ENCODE measurements at places on chromosomes 11 and 22. TPM values are rescaled to one million over a fixed set of nuclear protein-coding genes. Genes with fewer than 3 reads are reported as not detected.

GRCh38 chr11:134686460-134687061, 274.5 kb upstream of the B3GAT1 start:
- no peak for DNase-seq

DNA sequence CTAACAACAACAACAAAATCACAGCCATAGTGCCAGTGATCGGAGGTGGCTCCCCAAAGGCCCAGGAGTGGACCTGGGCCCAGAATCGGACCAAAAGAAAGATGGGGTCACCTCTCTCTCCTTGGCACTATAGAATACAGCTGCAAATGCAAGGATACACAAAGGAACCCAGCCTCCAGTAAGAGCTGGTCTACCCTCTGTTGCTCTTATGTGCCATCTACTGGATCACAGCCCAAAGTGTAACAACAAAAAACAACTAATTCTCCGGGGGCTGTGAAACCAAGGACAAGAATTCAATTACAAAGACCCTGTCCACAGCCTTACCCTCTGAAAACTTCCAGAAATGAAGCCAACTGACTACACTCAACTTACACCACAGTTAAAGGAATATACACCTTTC, 21.6 kb downstream of the OR8G5 start:
- no peak for DNase-seq

DNA sequence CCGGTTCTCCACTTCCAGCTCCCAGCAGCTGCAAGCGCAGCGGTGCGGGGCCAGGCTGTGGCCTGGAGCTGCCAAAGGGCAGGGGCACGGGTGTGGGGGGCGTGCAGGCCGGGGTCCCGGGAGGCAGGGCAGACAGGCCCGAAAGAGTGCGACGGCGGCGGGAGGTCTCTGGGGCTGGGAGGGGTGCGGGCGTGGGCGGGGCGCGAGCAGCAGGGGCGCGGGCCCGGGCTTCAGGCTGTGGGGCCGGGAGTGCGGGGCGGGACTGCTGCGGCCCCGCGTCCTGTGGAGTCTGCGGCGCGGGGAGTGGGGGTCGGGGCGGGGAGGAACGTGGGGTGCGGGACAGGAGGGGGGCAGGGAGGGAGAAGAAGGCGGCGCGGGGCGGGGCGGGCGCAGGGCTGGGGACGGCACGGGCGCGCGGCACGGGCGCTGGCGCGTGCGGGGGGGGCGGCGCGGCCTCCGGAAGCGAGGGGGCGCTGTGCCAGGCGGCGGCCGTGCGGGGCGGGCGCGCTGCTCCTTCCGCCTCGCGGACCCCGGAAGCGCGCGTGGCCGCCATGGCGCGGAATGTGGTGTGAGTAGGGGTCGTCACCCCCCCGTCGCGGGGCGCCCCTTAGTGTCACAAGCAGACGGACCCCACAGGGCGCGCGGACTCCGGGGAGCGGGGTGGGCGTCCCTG, at the start of gene MRPL23:
Gene MRPL23, plus strand, starts transcription at position 521 of the 673 bp plus-strand sequence. Its CDS starts 31 bp downstream, at position 552.
- DNase-seq: no peak

DNA sequence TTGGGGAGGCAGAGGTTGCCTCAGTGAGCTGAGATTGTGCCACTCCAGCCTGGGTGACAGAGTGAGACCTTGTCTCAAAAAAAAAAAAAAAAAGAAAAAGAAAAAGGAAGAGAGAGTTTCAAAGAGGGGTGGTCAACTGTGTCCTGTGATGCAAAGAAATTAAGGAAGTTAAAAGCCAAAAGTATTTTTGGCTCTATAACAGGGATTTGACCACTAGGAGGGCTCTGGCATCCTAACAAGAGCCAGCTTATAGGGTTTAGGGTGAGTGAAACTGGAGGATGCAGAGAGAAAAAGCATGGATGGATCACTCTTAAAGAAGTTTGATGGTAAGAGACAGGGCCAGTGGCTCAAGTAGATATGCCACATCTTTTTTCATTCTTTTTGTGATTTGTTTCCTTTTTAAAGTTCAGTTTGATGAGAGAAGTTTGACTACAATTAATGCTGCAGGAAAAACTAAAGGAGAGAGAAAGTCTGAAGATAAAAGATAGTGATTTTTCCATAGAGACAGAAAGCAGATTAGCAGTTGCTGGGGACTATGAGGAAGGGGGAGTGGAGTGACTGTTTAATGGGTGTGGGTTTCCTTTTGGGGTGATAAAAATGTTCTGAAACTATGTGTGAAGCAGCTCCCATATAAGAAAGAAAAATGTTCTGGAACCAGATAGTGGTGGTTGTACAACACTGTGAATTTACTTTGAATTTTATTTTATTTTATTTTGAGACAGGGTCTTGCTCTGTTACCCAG, 11.1 kb upstream of the MICAL2 start:
- no peak for DNase-seq

DNA sequence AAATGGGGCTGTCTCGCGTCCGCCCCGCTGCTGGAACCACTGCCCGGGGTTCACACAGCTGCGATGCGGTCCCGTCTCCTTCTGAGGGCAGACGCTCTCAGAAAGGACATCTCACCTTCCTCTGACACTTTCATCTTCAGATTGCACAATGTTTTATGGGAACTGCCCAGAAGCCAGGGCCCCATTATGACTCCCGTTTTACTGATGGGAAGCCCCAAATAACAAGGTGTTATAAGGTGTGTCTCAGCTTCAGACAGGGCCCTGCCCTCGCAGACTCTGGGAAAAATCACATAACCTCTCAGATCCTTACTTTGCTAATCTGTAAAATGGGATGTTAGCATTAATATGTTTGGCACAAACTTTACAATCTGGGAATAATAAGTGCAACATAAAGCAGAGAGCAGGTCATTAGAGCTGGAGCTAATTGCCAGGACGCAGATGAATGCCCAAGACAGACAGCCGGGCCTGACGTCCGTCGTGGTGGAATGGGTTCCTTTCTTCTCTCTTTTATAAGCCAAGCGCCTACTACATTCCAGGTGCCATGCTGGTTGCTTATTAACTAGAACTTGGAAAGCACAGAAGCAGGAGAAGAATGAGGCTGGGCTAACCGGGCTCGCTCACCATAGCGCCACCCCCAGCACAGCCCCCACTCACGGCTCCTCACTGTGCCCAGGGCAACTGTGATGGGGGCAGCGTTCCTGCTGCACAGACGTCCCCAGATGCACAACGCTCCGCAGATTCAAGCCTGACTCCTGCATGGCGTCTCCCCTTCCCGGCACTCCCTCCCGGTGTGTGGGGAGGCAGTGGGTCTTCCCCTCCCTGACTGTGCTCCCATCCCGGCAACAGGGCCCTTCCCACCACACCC, 43.8 kb downstream of the TRMU start:
- no peak for DNase-seq

GRCh38 chr22:43176090-43176489, 10.8 kb downstream of the TTLL12 start:
- no peak for DNase-seq

DNA sequence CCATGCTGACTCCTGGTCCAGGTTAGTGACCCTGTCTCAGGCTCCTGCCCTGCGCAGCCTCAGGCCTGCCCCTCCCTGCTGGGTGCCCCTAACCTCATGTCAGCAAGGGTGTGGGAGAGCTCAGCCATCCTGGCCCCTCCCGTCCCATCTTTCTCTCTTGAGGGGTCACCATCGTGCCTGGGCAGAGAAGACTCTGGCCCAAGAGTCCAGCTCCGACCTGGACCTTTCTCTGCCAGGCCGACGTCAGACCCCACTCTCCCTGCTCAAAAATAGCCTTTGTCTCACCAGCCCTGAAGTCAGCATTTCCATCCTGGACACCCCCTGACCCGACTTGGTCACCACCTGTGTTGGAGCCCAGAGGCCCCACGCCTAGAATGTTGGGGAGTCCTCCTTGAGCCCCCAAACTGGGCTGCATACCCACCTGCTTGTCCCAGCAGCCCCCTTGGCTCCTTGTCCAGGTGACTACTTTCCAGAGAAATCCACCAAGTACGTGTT, 4.9 kb downstream of the SCGB1C1 start:
- no peak for DNase-seq

- peak; percentile 64 for DNase-seq
These were observed 6.2 kb downstream of the TEAD1 start for GRCh38 chr11:12680246-12680939.

DNA sequence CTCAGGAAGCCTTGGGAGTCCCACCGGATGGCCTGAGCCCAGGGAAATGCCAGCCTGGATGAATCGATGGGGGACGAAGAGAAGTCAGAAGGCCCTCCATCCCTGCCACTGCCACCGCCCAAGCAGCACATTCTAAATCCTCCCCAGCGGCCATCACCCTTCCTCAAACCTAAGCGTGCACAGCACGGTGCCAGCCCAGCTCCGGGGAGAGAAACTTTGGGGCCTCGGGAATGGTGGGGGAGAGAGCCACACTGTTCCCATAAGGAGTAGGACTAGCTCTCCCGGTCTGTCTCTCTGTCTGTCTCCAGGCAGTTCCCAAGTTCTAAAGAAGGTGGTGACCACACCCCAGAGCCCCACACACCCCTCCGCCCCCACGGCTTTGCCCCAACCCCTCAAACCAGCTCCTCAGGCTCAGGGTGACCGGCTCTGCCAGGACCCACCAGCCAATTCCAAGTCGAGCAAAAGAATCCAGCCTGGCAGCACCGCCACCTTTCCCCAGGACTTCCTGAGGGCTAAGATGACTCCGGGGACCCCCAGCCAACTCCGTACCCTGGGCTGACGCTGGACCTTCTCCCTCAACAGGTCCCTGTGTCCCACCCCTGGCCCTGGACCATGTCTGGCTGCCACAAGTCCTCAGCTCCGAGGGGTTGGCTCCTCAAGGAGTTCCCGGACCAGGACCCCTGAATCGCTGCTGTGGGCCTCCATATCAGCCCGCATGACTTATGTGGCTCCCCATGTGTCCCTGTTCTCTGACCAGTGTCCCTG, 2.7 kb downstream of the AHNAK start:
- no peak for DNase-seq

DNA sequence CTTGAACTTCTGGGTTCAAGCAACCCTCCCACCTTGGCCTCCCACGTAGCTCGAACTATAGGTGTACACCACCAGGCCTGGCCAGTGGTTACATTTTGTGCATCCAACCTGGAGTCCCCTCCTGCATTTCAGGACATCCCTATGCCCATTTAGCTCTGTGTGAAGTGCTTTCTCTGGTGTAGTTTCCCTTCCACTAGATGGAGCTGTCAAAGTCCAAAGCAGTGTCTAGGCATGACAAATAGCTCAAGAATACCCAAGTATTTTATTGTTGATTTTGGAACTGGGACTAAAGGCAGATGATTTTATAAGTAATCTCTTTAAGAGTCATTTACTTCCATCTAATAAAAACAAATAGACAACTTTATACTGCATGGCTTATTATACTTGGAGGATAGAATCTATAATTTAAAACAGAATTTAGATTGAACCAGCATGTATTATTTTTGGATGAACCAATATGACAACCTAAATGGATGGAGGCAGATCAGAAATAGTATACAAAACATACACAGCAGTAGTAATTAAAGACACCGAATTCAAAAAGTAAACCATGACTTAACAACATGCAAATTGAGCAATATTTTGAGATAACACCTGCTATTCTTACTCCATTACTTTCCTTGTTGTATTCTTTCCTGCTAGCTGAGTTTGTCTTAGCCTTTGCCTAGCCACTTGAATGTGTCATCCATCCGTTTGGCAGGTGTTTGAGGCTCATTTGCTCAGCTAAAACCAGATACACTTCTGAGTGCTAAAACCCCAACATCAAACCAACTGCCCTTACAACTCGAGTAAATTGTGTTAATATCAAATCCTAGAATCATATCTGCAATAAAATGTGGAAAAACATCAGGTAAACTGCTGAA, 37.7 kb downstream of the EIF4ENIF1 start:
- DNase-seq: peak; percentile 36

GRCh38 chr22:39520226-39521105, at the start of gene ATF4:
ATF4 (plus strand) TSS chr22:39520562; CDS start chr22:39521446, 884 bp downstream.
- DNase-seq: peak; percentile 64

DNA sequence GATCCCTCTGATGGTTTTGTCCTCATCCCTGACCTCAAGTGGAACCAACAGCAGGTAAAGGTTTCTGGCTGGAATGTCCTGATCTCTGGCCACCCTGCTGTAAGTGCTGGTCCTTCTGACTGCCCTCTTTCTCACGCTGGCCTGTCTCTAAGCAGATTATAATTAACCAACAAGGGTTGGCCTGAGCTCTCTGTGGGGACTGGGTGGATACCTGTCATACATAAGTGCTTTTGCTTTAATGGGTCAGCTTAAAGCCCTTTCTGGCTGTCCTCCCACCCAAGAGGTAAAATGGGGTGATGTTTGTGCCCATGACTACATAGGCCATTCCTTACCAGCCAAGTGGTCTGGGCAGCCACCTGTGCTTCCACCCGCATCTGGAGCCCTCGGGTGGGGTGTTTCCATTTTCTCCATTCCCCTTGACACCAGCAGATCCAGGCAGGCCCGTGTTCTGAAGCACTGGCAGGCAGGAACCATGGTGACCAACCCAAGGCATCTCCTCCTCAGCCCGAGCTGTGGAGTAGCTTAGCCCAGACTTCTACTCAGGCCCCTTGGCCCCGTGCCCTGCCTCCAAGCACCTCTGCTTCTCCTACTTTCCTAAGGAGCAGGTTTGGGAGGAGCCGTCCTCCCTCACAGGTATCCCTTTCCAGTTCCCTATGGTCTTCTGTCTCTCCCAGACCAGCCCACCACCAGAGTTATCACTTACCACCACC, 17.0 kb upstream of the ST3GAL4 start:
- no peak for DNase-seq

GRCh38 chr11:1966531-1966930, 19.4 kb downstream of the MRPL23 start:
- DNase-seq: no peak

DNA sequence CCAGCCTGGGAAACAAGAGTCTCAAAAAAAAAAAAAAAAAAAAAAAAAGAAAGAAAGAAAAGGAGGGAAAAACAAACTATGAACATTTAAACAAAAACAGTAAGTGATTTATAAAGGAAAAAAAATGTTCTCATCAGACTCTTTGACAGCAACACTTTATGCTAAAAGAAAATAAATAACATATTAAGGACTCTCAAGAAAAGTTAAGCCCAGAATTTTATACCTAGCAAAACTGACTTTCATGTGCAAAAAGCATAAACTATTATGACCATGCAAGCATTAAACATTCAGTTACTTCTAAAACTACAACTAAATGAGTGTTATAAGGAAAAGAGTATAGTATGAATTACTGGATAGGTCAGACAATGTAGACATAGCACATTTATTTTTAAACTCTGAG, 68.4 kb downstream of the FBLN1 start:
- no peak for DNase-seq

DNA sequence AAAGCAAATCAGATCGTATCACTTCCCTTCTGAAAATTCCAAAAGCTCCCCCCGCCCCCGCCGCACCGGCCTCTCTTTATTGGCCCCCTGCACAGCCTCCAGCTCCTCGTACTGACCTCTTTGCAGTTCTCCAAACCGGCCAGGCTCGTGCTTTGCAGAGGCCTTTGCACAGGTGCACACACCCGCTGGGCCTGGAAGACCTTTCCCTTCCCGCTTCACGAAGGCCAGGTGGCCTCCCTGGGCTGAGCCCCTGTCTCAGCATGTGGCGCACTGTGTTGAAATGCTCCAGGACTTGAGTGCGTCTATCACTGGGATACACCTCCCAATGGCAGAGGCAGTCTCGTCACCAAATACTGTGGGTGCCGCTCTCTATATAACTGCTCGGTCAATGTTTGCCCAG, 13.2 kb upstream of the ADA2 start:
- DNase-seq: no peak

The CNGA4 gene
- 0.07 TPM for total RNA-seq

The CARD10 gene
- total RNA-seq: 116 TPM

The PRR33 gene
- total RNA-seq: not detected

The SCGB1C1 gene
- not detected for total RNA-seq

The KLHL35 gene
- 0.95 TPM for total RNA-seq

The GRAMD1B gene
- 0.07 TPM for total RNA-seq

The MUC5AC gene
- total RNA-seq: not detected
